Left kidney (tissue), 8 donors: ENCODE measurements at places on chromosomes 6 and 20. TPM values are rescaled to one million over a fixed set of nuclear protein-coding genes. Genes with fewer than 3 reads are reported as not detected.

Gene MUC22
- polyA plus RNA-seq, result not detected

DNA sequence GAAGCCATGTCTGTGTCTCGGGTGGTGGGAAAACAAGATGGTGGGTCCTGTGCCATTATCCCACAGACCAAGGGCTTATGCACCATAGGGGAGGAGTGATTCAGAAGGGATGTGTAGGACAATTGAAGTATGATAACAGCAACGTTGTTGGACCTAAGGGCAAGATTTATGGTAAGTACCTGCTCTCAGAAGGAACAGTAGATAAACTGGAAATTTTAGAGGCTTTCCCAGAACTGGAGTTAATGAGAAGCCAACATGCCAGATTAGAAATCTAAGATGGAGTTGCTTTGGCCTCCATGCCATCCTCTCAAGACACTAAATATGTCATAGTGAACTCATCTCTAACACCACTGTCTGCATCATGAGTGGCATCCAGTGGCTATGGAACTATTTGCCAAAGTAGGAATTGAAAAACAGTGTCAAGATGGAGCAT is 84.7 kb upstream of the MYLIP start:
- DNase-seq, result no peak

DNA sequence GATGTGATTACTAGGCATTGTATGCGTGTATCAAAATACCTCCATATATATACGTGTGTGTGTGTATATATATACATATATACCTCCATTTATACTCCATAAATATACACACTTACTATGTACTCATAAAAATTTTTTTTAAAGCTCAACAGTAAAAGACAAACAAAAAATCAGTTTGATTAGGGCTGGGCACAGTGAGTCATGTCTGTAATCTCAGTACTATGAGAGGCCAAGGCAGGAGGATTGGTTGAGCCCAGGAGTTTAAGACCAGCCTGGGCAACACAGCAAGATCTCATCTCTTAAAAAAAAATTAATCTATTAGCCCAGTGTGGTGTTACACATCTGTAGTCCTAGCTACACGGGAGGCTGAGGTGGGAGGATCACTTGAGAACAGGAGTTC is 24.6 kb downstream of the PDSS2 start:
- DNase-seq, result no peak

Gene VIP
- polyA plus RNA-seq, result 1.6 TPM

- no peak for DNase-seq
These were observed 79.6 kb downstream of the SOBP start for GRCh38 chr6:107569473-107569872.

DNA sequence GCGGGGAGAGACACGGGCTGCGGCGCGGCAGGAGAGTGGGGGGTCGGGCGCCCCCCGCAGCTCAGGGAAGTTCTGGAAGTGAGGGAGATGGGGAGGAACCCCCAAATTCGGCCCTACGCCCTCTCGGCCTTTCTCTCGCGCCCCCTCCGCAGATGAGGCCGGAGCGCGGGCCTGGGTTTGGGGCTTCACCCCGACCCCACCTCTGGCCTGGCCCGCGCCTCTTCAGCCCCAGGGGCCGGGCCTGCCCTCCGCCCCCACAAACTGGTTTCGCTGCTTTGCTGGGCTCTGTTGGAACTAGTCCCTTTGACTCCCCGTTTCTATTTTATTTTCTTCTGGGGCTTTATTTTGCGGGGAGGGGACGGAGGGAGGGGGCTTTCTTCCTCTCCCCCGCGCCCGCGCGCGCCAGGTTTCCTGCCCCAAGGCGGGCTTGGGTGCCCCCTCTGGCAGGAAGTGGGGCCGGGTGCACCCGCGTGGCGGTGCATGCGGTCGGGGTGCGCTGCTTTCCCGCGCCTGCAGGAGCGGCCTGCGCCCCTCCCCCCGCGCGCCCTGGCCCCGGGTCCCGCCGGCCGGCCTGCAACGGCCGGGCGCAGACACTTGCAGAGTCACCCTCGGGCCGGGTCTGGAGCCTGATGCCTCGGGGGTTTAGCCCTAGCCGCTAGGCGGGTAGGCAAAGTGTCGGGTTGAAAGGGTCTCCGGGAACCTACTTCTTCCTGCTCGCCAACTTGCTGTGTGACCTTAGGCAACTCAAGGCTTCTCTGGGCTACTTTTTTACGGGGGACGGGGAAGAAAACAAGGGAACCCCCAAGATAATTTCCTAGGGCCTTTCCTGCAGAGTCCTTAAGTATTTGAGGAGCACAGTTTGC is 1.3 kb downstream of the HMGA1 start:
- DNase-seq, result no peak

DNA sequence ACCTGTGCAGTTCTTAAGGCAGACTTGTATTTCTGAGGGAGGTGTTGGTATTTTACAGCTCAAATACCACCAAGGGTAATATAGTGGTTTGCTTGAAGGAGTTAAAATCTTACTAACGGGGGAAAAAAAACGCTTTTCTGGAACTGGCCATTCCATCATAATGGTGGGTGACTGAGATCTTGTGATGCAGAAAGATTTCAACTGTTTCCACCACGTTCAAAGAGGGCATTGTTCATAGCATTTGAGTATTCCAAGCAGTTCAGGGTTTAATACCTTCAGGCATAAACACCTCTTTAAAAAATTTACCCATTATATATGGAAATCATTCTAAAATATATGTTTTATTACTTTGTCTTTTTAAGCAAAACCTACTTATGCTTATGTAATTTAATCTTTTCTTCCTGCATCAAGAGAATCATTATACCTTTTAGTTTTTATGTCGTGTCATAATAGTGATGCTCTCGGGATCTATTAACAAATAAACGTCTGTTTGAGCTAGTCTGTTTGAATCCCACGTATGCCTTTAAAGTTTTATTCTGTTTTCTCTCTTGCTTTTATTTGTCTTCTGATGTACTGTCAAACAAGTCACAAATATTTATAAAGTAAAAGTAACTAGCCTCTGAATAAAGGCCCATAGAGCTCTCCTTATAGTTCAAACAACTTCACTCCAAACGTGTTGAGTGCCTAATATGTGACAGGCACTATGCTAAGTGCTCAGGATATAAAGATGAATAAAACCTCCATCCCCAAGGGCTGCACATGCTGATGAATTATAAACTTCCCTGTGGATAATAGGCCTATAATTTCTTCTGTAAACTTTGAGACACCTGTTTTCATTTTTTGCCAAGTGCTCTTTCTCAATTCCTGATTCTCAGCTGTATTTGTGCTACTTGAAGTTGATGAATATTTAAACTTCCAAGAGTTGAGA is 298.8 kb upstream of the FERMT1 start:
- DNase-seq, result no peak

Gene SLC32A1
- 1.6 TPM for polyA plus RNA-seq

GRCh38 chr6:134806180-134806798 is 143.6 kb downstream of the ALDH8A1 start:
- no peak for DNase-seq

DNA sequence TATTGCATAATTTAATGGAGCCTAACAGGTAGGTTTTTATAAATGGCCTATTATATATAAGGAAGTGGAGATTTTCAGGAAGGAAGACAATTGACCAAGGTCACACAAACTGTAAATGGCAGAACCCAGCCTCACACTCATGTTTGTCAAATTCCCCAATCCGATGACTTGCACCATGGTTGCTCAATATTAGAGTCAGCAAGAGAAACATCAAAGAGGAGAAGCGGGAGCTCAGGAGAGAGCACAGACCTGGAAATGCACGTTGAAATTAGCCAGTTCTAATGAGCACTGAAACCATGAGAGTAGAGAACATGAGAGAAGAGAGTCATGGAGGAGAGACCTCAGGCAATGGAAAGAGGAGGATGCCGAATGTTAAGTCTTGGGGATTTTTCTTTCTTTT is 13.5 kb upstream of the MLIP start:
- no peak for DNase-seq

DNA sequence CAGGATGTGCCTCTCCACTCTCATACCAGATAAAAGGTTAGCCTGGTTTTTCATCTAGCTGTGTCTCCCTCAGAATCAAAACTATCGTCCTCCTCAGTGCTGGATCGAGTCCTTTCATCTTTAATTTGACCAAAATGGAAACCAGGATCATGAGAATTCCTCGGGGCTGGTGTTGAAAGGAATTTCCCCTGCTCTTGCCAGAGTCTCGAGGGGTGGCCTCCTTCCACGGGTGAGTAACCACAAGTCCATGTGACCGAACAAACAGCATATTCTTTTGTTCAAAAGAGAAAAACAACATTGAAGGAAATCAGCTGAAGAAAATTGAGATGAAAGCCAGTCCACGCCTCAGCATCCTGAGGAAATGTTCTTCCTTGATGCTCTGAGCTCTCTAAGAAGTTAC is 165.9 kb upstream of the CDYL start:
- peak; percentile 6 for DNase-seq

Gene TSPYL4
- 63.1 TPM for polyA plus RNA-seq
